ENCODE measurements at places on chromosomes 7 and 10. TPM values are rescaled to one million over a fixed set of nuclear protein-coding genes. Genes with fewer than 3 reads are reported as not detected.

KAT6B gene
- 39.6 TPM for total RNA-seq

ZNF107 gene
- total RNA-seq, result 40.3 TPM

NSMCE4A gene
- 70.3 TPM for total RNA-seq

ANXA8L1 gene
- not detected for total RNA-seq

AKR1D1 gene
- total RNA-seq, result not detected

INPP5A gene
- 24.9 TPM for total RNA-seq

BTBD16 gene
- not detected for total RNA-seq

COBL gene
- total RNA-seq, result not detected

RTKN2 gene
- 0.09 TPM for total RNA-seq

GPR37 gene
- total RNA-seq, result not detected

CALML5 gene
- total RNA-seq, result not detected

ANKRD61 gene
- not detected for total RNA-seq

ETV1 gene
- not detected for total RNA-seq

SFR1 gene
- 12.3 TPM for total RNA-seq

RBM48 gene
- total RNA-seq, result 21.6 TPM

MMP21 gene
- 0.10 TPM for total RNA-seq

SP4 gene
- 23.6 TPM for total RNA-seq

FXYD4 gene
- total RNA-seq, result not detected
